ENCODE measurements at places on chromosomes 3 and 15. TPM values are rescaled to one million over a fixed set of nuclear protein-coding genes. Genes with fewer than 3 reads are reported as not detected.
A peak's percentile ranks its signal among the peaks of the same experiment; 100 is the strongest.

GRCh38 chr15:48096355-48096786 lies 24.4 kb upstream of the SLC24A5 start:
- DNase-seq, result no peak

The LRRC31 gene
- not detected for total RNA-seq

The PEX5L gene
- not detected for total RNA-seq

The ACSBG1 gene
- not detected for total RNA-seq

The TRIM42 gene
- not detected for total RNA-seq

The LRRC58 gene
- 12.3 TPM for total RNA-seq

DNA sequence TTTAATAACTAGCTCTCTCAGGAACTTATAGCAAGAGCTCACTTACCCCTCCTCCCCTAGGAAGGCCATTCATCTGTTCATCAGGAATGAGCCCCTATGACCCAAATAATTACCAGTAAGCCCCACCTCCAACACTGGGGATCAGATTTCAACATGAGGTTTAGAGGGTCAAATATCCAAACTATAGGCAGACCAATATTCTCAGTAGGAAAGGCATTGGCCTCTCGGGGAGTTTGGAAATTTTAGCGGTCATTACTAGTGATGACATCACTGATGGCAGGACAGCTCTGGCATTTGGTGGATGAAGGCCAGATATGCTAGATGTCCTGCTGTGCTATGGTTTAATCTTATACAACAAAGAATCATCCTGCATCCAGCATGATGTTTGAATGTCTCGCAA lies 15.2 kb upstream of the CD47 start:
- no peak for DNase-seq

DNA sequence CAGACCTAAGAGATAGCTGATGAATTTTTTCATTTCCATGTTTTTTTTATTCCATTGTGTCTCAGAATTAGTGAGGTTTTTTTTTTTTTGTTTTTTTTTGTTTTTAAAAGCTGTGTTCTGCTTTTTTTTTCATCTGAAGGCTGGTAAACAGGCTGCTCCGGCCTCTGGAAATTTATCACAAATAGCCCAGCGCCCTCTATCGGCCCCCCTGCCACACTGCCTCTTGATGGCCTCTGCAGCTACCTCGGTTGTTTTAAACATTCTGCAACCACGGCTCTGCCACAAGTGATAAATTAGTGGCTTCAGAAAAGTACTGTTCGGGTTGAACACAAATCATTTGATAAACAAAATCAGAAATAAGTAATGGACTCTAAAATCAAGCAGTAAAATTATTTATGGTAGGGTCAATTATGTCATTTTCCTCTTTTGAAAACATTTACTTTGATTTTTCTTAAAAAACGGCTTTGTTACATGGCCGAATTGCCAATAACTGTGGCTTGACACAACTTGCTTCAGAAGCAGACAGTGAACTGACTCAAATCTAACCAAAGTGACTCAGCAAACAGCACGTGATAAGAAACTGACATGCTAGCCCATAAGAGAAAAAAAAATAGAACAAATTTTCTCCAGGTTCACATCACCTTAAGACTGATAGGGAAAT lies 87.8 kb downstream of the RSL24D1 start:
- peak; percentile 39 for DNase-seq

- no peak for DNase-seq
Observed at GRCh38 chr3:197746801-197747237, 2.9 kb upstream of the FYTTD1 start.

- peak; percentile 16 for DNase-seq
Observed at GRCh38 chr3:175307642-175308041, 448.5 kb downstream of the NAALADL2 start.

The KLHL6 gene
- total RNA-seq, result 14.8 TPM

The ANAPC13 gene
- total RNA-seq, result 50.8 TPM

DNA sequence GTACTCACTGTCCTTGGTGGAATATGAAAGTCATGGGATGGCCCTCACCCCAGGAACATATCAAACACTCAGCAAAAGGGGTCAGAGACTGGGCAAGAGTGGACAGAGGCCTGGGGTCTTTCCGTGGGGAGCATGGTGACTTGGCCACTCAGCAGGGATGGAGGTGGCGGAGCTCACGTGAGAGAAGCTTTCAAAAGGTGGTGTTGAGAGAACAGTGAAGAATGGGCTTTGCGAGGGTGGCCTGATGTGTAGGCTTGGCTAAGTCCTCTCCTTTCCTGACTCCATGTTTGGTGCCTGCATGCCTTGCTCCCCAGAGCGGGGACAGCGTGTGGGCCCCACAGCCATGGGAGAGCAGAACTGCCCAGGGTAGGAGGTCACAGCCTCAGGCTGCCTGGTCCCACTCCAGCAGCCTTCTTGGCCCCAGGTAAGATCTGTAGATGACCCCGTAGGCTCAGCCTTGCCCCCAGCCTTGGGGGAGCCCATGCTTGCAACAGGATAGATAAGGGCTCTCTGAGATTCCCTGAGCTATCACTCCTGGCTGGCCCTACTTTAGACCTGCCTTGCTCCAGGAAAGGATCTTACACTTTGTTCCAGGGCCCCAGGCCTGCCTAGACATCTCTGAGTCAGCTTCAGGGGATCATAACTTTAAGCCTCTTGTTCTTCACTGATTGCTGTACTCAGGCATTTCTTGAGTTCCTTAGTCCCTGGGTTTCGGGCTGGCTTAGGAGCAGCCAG lies 17.0 kb downstream of the RPLP1 start:
- no peak for DNase-seq

The OSBPL10 gene
- total RNA-seq, result 37.1 TPM

The CRYGS gene
- total RNA-seq, result 3.8 TPM

GRCh38 chr15:39191871-39192291 lies 389.0 kb upstream of the THBS1 start:
- no peak for DNase-seq

DNA sequence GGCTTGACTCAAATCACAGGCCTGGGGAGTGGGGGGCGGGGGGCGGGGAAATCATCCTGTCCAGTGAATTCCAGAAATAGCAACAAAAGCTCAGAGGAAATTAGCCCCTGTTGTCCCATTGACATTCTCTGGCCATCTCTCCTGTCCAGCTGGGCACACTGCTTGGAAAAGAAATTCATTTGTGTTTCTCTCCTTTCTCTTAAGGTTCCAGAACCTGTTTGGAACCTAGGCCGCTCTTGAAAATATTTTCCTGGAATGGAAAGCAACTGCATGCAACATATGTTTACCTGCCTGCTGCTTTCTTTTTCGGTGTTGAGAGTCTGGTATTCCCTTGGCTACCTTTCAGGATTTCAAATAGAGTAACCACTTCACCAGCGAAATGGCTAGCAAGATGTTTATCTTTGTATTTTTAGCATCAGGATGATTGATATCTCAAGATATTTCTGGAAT lies 169.0 kb downstream of the GHSR start:
- DNase-seq, result no peak

Data from endothelial cell of umbilical vein (primary cell).